ENCODE measurements at places on chromosomes 11 and 22. TPM values are rescaled to one million over a fixed set of nuclear protein-coding genes. Genes with fewer than 3 reads are reported as not detected.

CCDC188 gene
- not detected for total RNA-seq

HBG1 gene
- not detected for total RNA-seq

GRIK4 gene
- total RNA-seq: 0.21 TPM

RAB30 gene
- 7.0 TPM for total RNA-seq

C11orf71 gene
- 5.3 TPM for total RNA-seq

NEFH gene
- total RNA-seq: 6.0 TPM

PLAAT2 gene
- 0.73 TPM for total RNA-seq

CTSF gene
- 2.8 TPM for total RNA-seq

HPX gene
- total RNA-seq: 0.76 TPM

NLRP10 gene
- not detected for total RNA-seq

HTR3B gene
- total RNA-seq: not detected

SIDT2 gene
- 21.3 TPM for total RNA-seq

PIH1D2 gene
- total RNA-seq: 0.49 TPM

PRR33 gene
- not detected for total RNA-seq

ESAM gene
- 0.16 TPM for total RNA-seq

GNG3 gene
- not detected for total RNA-seq

PPP2R1B gene
- total RNA-seq: 64.9 TPM

PRAME gene
- not detected for total RNA-seq

VWA5A gene
- 4.1 TPM for total RNA-seq

CASP5 gene
- not detected for total RNA-seq

MEN1 gene
- 31.2 TPM for total RNA-seq

KRTAP5-8 gene
- total RNA-seq: not detected

PANX3 gene
- not detected for total RNA-seq
